ENCODE measurements at places on chromosomes 13 and 19.

GRCh38 chr19:44112802-44113137 lies 429 bp upstream of the ZNF225 start:
- DNase-seq, result no peak

DNA sequence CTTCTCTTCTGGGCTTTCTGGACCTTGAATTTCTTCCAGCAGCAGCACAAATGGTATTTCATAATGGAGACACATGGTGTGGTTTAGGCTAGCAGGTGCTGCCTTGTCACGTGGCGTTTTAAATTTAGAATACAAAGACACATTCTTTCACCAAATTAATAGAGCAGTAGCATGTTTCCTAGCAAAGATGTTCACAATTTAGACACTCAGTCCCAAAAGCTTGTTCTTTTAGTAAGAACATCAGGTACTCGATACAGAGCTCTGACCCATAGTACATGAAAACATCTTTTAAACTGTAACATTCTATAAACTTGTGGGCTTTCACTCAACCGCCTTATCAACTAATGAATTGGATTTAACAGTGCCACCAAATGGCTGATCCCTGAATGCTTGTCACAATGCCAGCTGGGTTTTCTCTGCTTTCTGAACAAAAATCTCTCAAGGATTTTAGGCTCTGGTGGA lies 290.1 kb downstream of the DCLK1 start:
- DNase-seq, result no peak

- DNase-seq, result no peak
Measured at GRCh38 chr13:104586051-104586746, 1520.0 kb upstream of the SLC10A2 start.

GRCh38 chr13:110716247-110716515 lies 2.7 kb downstream of the ING1 start:
- DNase-seq, result no peak

Measured in CD4-positive, alpha-beta T cell treated with Interferon alpha-2 for 1 hour (primary cell).